Skin of body (tissue), 3 donors: ENCODE measurements at places on chromosomes 5 and 9. TPM values are rescaled to one million over a fixed set of nuclear protein-coding genes. Genes with fewer than 3 reads are reported as not detected.

GRCh38 chr5:55601628-55602027 is 66.9 kb upstream of the PLPP1 start:
- peak; percentile 91 for DNase-seq

GRCh38 chr9:19231126-19231903 is 822 bp downstream of the DENND4C start:
- DNase-seq = no peak

DNA sequence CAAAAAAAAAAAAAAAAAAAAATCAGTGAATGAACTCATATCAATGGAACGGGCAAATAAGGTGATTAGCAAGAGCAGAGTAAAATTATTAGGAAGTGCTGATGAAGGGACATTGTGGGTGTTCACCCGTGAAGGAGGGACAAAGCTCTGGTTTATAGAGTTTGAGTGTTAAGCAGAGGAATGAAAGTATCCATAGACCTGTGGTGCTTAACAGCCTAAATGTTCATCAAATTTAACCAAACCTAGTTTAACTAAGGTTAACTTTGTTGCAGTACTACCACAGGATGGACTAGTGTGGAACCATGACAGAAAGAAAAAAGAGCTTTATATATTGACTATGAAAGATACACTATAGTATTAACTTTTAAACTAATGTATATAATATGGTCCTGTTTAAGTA is 44.1 kb upstream of the TNFAIP8 start:
- DNase-seq = no peak

TMC1 gene
- total RNA-seq = 0.69 TPM

AJM1 gene
- total RNA-seq = 0.79 TPM
